ENCODE measurements at places on chromosomes 16 and 17.

DNA sequence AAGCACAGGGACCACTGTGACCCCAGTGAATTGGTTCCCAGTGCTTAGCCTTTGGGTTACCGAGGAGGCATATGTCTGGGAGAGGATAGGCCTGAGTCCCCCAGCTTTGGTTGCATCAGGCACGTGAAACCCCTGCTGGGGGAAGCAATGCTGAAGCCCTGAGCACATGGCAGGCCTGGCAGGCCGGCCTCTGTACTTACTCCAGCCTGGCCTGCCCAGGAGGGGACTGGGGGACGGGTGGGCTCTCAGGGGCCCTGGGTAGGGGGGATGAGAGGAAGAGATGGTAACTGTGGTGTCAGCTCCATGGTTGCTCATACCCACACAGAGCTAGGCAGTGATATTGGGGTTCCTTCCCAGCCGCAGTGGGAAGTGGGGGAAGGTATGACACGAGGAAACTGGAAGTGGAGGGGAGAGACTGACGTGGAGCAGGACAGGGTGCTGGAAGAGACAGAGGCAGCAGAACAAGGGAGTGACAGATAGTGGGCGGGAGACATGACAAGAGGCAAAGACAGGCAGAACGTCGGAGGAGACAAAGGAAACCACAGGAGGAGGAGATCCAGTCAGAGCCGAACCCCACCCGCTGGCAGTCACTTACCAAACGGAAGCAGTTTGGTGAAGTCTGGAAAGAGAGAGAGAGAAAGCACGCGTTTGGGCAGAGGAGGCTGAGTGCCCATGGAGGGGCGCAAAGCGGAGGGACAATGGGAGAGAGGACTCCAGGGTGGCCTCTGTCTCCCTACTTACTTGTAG is 9.1 kb downstream of the TMEM208 start:
- no peak for DNase-seq

DNA sequence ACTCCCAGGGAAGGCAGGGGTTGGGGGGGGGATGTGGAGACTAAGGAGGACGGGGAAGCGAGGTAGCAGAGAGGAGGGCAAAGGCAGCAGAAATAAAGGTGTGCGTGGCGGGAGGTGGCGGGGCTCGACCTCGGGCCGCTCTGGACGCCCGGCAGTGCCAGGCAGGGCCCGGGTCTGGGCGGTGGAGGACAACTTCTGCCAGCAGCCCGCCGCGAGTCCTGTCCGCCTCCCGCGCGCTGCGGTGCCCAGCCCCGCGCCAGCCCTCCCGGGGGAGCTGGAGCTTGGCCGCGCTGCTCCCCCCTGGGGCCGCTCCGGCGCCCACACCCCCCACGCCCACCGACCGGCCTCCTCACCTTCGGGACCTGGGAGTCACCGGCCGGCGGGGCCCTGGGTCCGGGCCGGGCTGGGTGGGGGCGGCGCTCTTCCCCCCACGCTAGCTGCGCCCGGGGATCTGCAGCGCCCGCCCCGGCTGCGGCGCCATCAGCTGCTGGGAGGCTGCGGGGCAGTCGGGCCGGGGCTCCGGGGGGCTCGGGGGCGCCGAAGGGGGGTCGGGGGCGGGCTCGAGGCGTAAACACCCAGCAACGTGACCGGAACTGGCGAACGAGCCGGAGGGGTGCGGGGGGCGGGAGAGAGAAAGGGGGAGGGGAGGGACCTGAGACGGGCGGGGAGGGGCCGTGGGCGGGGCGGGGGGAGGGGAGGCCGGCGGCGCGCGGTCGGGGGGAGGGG is at the start of gene CCDC92B:
TSS of gene CCDC92B (minus strand) at position 595 of the 726 bp plus-strand sequence. CDS start 14,507 bp downstream, outside the sequence.
- DNase-seq = no peak

DNA sequence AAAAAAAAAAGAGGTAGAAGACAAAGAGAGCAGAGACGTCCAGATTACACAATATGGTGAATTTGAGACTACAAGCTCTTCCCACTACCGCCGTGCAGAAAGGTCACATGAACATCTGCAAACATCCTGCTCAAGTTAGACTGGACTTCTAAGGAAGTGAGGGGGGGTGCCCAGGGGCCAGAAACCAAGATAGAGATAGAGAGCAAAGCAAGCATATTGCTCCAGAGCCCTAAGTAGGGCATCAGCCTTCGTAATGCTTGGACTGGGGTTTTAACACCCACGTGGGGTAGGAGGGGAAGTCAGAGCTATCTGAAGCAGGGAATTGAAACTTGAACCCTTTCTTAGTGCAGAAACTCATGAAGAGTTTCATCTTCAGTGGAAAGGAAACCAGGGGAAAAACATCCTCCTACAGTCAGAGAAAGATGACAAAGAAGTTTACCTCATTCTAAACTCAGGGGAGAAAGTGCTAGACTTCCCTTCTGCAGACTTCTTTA is 8.7 kb downstream of the CLEC19A start:
- peak; percentile 10 for DNase-seq

GRCh38 chr16:1538804-1539520 is 5.5 kb downstream of the TMEM204 start:
- no peak for DNase-seq

DNA sequence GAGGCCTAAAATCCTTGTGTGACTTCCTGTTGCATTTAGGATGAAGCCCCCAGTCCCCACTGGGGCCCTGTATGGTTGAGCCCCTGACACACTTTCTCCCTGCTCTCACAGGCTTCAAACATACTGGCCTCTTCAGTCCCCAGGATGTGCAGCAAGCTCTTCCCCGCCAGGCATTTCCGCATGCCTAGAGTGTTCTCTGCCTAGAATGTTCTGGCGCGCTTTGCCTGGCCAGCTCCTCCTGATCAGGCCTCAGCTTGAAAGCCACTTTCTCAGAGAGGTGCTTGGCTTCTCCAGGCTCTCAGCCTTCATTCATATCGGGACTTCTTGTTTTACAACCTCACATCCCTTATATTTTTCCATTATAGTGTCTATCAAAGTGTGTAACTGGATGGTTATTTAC is 123.7 kb downstream of the SPACA3 start:
- no peak for DNase-seq

- DNase-seq = no peak
These were observed 3.9 kb downstream of the ANKRD13B start for GRCh38 chr17:29596811-29597210.

- no peak for DNase-seq
These were observed 5.0 kb downstream of the HAS3 start for GRCh38 chr16:69110406-69110805.

DNA sequence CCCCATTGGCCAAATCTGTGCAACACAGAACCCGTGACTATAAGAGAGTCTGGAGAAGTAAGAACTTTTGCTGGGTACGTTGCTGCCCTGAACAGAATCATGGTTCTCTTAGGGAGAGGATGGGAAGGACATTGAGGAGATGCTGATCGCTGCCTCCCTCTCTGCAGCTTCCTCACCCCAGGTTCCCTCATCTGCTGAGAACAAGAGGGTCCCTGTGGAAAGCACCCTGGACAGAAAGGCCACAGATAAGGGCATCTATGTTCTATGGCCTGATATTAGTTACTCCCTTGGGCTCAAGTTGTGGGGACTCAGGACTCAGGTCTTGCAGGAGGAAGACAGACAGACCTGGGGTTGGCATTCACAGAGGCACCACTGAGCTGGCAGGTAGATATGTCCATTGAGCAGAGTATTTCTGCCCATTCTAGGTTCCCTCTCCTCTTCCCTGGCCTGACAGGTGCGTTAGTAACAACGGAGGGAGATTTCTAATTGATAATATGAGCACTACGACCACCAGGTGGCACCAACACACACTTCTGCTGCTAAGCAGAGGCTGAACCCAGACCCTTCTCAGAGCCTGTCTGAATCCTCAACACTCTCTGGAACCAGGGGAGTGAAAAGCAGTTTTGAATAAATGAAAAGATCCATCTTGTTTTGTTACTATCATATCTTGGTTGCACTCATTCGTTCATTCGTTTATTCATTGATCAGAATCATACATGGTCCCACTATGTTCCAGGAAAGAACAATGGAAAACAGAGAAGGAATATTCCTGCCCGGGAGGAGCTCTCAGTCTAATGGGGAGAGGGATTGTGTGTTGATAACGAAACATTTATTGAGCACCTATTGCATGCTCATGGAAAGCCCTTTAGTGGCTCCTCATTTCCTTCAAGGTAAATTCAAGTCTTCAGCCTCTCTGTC is 56.4 kb downstream of the SLC6A2 start:
- DNase-seq = peak; percentile 39

DNA sequence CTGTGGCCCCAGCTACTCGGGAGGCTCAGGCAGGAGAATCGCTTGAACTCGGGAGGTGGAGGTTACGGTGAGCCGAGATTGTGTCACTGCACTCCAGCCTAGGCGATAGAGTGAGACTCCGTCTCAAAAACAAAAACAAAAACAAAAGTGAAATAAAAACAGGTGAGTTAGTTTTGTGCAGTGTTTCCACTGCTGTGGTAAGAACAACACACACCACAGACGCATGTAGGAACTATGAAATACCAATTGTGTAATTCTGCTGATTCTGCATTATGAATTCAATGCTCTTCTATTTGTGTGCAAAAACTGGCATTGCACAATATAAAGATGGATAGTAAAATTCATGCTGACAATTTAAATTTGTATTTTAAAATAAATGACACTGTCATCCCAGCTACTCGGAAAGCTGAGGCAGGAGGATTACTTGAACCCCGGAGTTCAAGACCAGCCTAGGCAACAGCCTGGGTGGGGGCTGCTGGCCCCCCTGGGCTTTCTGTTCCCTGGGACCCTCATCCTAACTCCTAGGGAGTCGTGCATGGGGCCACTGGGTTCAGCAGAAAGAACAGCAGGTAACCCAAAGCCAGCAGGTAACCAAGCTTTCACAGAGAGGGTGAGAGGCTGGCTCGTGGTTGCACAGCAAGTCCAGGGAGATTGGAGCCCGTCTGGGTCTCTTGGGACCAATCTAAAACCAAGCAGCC is 10.6 kb upstream of the RHBDF2 start:
- DNase-seq = no peak

GRCh38 chr17:49635121-49635520 is 42.8 kb downstream of the SPOP start:
- no peak for DNase-seq

GRCh38 chr16:53519417-53520091 is 16.5 kb upstream of the AKTIP start:
- DNase-seq = no peak

DNA sequence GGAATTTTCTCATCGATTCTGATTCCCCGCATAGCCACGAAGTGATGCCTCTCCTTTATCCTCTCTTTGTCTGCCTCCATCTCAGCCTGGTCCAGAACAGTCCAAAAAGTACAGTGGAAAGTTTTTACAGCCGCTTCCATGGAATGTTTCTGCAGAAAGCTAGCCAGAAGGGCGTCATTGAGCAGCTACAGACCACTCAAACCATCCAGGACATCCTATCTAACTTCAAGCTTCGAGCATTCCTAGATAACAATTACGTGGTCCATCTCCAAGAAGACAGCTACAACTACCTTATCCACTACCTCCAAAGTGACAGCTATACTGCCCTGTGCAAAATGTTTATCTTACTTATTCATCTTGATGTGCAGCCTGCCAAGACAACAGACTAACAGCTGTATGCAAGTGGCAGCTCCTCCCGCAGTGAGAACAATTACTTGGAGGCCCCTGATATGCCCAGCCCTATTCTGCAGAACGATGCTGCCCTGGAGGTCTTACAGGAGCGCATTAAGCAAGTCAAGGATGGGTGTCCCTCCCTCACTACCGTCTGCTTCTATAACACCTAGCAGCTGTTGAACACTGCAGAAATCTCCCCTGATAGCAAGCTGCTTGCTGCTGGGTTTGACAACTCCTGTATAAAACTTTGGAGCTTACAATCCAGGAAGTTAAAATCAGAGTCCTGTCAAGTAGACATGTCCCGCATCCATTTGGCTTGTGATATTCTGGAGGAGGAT is 38.9 kb downstream of the SLFN12L start:
- no peak for DNase-seq

GRCh38 chr17:49766918-49767530 is 3.1 kb upstream of the FAM117A start:
- no peak for DNase-seq

DNA sequence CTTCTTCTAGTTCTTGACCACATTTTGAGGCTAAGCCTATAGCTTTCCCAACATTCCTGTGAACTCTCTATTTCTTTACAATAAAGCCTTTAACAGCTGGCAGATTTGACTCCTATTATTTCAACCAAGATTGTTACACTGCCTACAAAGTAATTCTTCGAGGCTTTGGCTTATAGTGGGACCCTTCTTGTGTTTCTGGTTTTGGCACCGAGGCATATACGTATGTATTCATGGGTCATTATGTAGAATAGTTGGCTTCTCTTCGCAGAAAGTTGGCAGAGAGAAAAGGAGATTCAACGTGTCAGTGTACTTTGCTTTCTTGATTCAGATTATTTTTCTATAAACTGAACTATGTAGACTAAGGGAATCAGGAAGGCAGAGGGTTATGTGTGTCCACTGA is 102.2 kb downstream of the ABCA8 start:
- DNase-seq = no peak

- DNase-seq = no peak
These were observed 16.5 kb downstream of the CNTNAP1 start for GRCh38 chr17:42698736-42699414.

- no peak for DNase-seq
These were observed 748 bp upstream of the PRSS8 start for GRCh38 chr16:31136287-31136662.

DNA sequence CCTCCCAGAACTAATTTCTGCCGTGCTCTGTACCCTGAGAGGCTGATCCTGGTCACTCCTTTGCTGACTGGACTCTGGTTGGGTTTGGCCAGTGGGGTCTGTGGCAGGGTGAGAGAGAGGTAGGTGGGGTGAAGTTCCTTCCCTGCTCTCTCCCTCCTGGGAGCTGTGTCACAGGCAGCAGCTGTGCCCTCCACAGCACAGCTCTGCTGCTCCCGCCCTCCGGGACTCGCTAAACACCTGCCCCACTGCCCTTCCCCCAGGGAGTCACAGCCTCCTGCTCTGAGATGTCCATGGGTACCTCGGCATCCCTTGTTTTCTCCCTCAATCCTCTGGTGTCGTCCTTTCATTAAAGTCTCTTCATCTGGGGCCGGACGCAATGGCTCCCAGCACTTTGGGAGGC is 66.4 kb downstream of the SRCIN1 start:
- DNase-seq = no peak

GRCh38 chr17:70159980-70160379 is 9.4 kb upstream of the KCNJ2 start:
- DNase-seq = no peak

All from activated CD8-positive, alpha-beta memory T cell treated with anti-CD3 and anti-CD28 coated beads for 48 hours (primary cell).